HCEC 1CT (cell line): ENCODE measurements at places on chromosomes 2 and 18.

GRCh38 chr2:64624108-64624610 is 29.6 kb downstream of the SERTAD2 start:
- no peak for DNase-seq

- DNase-seq: no peak
Measured at GRCh38 chr2:218428846-218429558, 10.1 kb downstream of the VIL1 start.

GRCh38 chr2:47189635-47190034 is 34.5 kb upstream of the STPG4 start:
- DNase-seq: peak; percentile 93

GRCh38 chr2:227052879-227053278 is 111.1 kb downstream of the COL4A4 start:
- no peak for DNase-seq

DNA sequence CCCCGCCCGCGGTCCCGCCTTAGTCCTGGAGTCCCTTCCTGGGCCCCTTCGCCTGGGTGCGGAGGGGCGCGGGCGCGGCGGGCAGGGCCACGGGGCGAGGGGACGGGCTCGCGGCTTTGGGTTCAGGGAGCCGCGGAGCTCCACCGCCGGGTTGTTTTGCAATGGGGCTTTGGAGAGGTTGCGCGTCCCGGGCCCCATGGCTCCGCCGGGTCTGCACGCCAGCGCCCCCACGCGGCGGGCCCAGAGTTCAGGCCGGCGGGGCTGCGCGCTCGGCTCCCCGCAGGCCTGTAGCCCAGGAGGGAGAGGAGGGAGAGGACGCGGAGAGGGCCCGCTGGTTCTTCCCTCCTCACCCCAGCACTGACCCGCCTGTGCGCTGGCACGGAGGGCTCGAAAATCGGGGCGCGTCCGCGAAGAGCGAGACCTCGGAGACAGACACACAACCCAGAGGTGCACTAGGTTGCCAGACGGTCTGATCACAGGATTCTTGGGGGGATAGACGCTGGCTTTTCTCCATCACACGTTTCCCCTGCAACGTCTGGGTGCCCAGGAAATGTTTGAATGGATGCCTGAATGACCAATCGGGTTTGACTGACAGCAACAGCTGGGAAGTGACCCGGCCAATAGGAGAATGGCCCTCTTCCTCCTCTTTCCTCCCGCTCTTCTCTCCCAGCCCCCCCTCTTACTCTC is 4.9 kb upstream of the SIX2 start:
- peak; percentile 65 for DNase-seq

GRCh38 chr2:110120171-110121051 is 4.8 kb upstream of the MALL start:
- DNase-seq: no peak

- peak; percentile 34 for DNase-seq
Measured at GRCh38 chr2:164061129-164061746, 325.4 kb upstream of the FIGN start.

- DNase-seq: no peak
Measured at GRCh38 chr2:134727385-134727784, 8.6 kb upstream of the TMEM163 start.

DNA sequence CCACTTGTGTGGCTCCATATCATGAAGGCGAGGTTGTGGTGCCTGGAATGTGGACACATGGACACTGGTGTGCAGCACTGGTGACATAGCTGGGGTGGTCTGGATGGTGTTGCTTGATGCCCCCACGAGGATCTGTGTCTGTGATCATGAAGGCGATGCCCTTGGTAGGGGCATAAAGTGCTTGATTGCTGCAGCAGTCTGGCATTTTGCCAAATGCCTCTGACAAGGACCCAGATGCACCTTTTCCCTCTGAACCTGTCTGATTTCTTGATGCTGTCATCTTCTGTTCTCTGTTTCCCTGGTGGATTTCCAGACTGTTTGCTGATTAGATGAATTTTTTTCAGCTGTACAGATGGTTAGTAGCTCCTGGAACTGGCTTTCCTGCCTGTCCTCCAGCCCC is 752.0 kb upstream of the HS6ST1 start:
- DNase-seq: no peak

DNA sequence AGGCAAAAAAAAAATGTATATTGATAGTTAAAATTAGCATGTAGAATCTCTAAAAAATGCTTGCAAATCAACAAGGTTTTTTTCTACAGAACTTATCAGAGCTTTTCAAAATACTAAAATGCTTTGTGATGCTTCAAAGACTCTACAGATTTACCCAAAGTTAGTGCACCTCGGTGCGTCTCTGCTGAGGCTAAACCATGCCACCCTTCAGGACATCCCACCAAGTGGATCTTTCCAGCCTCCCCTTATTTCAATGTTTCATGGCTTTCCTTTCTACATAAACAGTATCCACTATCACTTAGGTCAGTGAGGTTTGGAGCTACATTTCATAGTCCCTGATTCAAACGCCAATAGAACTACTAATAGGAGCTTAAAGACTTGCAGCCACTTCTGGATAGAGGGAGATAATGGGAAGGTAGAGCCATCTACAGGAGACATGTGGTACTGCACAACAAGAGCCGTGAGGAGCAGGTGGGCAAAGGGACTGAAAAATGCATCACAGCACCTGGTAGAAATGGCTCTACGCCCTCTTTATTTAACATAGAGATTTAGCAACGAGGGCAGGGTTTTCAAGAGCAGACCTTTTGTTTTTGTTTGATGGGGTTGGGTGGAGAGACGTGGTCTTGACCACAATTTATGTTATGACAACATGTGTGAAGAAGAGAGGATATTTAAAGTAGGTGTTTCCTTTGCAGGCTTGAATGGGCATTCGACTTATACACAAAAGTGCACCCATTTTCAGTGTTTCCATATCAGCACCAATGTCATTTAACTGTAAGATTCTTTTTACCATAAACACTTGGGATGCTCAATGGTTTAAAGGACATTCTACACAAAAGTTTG is 56.1 kb upstream of the SLC35G4 start:
- DNase-seq: peak; percentile 44

GRCh38 chr2:3504741-3505140 is 14.6 kb downstream of the ADI1 start:
- DNase-seq: no peak

GRCh38 chr2:55438391-55439100 is 18.9 kb upstream of the CCDC88A start:
- no peak for DNase-seq

DNA sequence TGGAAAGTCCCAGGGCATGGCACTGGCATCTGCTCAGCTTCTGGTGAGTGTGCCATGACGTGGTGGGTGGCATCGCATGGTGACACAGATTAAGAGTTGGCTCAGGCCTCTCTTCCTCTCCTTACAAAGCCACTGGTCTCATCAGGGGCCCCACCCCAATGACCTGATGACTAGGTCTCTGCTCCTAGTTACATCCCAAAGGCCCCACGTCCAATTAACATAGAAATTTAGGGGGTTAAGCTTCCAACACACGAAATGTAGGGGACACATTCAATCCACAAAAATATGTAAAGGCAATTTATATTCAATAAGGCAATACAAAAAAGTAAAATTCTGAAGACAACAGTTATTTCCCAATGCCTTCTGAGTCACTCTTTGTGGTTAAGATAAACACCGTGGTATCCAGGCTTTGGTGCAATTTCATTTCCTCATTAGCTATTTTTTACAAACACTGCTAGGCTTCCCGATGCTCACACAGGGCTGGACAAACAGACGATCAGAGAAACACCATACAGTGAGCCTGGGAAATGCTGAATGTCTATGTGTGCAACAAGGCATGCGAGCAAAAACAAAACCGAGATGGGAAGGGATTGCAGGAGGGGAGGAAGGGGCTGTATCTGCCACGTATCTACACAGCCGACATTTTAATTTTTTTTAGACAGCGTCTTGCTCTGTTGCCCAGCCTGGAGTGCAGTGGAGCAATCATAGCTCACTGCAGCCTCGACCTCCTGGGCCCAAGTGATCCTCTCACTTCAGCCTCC is 67.2 kb downstream of the MBP start:
- peak; percentile 91 for DNase-seq

GRCh38 chr2:32884346-32884745 is 62.4 kb upstream of the LTBP1 start:
- peak; percentile 24 for DNase-seq

- no peak for DNase-seq
Measured at GRCh38 chr2:38153476-38154135, 77.7 kb upstream of the CYP1B1 start.

DNA sequence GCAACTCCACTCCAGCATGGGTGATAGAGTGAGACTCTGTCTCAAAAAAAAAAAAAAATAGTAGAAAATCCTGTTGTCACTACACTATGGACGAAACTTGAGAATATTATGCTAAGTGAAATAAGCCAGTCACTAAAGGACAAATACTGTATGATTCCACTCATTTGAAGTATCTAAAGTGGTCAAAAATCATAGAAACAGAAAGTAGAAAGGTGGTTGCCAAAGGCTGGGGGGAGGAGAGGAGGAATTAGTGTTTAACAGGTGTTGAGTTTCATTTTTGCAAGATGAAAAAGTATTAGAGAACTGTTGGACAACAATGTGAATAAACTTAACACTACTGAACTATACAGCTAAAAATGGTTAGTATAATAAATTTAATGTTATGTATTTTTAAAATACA is 18.8 kb upstream of the RMP24 start:
- no peak for DNase-seq

GRCh38 chr2:213152065-213152794 is 818 bp upstream of the IKZF2 start:
- DNase-seq: peak; percentile 75

- no peak for DNase-seq
Measured at GRCh38 chr18:76640438-76640837, 145.4 kb upstream of the ZNF516 start.

DNA sequence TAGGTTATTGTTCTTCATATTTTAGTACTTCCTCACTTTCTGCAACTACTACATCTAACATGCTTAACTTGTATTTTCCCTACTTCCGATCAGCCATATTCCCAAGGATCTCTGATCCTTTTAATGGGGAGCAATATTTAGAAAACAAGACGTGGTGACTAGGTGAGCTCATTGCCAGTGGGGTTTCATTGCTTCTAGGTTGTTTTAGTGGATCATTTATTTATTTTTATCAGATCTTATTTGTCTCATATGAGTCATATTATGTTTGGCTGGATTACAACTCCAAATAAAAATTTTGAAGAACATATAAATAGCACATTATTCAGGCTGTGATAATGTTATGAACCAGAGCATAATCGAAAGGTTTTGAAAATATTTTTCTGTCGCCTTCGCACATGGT is 480.9 kb upstream of the TMEFF2 start:
- peak; percentile 15 for DNase-seq

DNA sequence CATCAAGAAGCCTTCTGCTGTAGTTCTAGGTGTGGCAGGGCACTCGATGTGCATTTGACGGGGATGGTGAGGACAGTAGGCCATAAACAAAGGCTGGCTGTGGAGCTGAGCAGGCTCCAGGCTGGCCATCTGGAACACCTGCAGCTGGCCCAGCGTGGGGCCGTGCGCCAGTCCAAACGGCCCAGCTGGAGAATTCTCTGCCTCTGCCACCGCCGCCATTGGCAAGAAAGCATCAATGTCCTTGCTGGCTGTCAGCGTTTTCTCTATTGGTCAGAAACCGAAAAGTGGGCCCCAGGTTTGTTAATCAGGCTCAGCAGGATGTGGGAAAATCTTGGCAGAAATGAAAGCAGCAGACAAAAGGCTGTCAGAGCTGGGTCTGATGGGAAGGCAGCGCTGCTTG is 24.0 kb upstream of the CTIF start:
- no peak for DNase-seq

- peak; percentile 66 for DNase-seq
Measured at GRCh38 chr18:21194871-21195771, 46.9 kb upstream of the GREB1L start.

DNA sequence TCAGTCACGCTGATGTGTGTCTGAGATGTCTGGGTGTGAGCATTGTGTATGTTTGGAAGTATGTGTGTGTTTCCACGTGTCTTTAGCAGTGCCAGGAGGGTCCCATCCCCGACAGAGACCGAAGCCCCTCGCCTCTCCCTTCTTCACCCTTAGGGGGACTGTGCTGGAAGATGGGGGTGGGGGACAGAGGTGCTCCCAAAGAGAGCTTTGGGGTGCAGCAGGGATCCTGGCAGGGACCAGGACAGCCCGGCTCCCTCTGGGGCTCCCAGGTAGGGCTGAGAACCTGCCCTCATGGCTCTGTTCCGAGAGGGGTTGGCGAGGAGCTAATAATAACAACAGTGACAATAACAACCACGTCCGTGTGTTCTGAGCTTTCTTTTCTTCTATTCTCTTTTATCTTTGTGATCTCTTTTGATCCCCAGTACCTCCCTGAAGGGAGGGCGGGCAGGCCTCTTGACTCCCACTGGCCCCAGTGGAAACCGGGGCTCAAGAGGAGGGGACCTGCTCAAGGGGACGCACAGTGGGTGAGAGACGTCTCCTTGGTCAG is 57.6 kb downstream of the SMAD7 start:
- DNase-seq: no peak

- DNase-seq: no peak
Measured at GRCh38 chr18:29928081-29928480, 1114.5 kb downstream of the DSC3 start.

- no peak for DNase-seq
Measured at GRCh38 chr2:56325661-56326345, 142.0 kb downstream of the CCDC85A start.

DNA sequence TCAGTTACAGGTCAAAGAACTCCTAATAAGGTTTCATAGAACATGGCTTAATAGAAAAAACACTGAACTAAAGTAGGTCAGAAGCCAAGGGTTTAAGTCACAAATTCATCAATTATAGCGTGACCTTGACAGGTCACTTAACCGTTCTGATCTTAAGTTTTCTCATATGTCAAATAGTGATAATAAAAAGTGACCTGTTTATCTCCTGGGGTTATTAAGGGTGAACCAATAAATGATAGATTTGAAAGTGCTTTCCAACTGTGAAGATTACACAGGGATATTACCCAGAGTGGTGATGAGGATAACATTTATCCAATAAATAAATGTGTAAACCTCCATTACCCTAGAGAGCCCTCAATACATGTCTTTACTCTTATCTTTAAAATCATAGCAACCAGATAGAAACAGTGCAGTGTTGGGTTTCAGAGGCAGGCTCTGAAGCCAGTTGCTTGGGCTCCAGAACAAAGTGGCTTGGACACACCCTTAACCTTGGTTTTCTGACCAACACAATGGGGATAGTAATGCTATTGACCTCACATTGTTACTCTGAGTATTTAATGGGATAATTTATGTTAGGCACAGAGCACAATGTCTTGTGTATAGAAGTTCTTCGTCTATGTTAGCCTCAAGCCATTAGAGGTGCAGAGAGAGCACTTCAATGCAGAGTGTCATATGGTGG is 48.6 kb downstream of the KLHL14 start:
- DNase-seq: no peak

- peak; percentile 33 for DNase-seq
Measured at GRCh38 chr2:85540133-85540648, 1.2 kb downstream of the MAT2A start.

DNA sequence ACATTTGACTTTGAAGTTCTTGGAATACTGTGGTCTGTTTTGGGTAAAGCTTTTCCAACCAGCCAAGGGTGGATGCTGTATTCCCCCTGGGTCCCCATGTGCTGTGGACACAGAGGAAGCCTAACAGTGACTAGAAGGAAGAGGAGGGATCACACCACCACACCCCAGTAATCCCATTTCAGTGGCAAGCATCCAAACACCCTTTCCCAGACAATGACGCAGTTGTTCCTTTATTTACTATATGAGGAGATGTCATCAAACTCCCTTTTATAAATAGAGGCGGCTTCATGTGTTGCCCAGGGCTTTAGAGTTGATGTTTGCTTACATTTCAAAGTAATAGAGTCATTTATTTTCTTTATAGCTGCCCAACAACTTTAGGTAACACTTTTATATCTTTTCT is 959.4 kb upstream of the GYPC start:
- DNase-seq: no peak

- peak; percentile 40 for DNase-seq
Measured at GRCh38 chr18:8283891-8284585, 325.2 kb upstream of the RAB12 start.
